Anterior cingulate cortex (tissue), 58 donors: ENCODE measurements at places on chromosomes 2 and 18.

- DNase-seq = no peak
Measured at GRCh38 chr2:233974530-233975071, 57.4 kb downstream of the TRPM8 start.

- DNase-seq = no peak
Measured at GRCh38 chr18:11740461-11740860, 51.4 kb downstream of the GNAL start.

DNA sequence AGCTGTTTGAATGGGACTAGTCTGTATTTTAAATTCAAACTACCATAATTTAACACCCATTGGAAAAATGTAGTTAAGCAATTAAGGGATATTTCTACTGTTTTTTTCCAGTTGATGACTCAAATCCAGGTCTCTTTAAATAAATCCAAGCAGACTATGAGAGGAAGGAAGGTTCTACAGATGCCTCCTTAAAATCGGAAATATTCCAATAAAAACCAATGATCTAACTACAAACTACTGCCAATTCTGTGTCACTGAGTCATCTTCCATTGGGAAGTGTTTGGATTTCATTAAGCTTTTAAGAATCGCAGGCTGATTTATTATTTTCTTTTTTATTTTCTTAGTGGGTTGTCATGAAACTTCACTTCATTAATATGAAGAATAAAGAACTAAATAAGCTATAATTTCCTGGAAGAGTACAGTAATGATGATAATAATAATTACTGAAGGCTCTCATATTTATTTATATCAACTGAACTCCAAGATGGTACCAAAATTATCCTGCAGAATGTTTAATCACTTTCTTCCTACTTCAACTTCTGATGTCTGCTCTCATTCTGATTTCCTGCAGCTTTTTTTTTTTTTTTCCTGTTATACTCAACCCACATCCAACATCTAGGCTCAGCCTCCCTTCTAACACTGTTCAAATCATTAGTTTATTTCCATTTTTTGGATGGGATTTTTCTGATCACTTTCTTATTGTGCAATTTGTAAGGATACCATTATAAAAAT lies 166.3 kb upstream of the FN1 start:
- no peak for DNase-seq

GRCh38 chr2:71932037-71932779 lies 215.5 kb downstream of the CYP26B1 start:
- no peak for DNase-seq

DNA sequence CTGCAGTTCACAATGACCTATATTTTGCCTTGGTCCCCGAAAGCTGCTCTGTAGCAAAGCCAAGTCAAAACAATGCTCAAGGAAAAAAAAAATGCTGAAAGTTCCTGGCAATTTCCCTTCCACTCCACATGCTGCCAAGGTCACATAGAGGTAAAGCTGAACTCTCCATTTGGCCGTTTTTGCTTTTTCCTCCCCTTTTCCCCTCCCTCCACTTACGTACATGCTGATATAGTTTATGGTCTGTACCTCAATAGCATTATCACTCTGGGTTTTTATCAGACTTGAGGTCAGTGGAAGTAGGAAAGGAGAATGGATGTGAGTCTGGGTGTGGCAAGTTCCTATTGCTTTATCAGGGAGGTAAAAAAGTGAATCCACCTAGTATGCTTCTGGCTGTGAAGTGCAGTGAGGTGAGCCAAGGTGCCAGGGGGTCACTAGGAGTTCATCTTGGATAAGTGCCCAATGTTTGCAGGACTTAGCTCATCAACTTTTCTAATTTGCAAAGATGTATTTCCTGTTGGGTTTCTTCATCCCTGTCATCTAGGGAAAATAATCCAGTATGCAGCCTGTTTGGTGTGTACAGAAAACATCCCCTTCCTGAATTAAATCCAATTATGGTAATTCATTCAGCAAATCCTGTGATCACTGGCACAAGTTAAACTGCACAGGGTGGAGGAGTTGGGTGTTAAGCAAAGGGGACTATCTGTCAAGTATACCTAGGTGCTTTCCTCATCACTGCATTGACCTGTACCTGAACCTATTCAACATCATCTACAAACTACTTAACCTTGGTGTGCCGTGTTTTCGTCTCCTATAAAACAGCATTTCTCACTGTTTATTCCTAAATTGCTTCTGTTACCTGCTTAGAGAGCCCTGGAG lies 124.3 kb upstream of the CYP26B1 start:
- DNase-seq = no peak

GRCh38 chr18:61530681-61531080 lies 197.5 kb downstream of the CDH20 start:
- no peak for DNase-seq

GRCh38 chr18:5543773-5544389 lies at the start of gene EPB41L3:
TSS of gene EPB41L3 (minus strand) at chr18:5543997. CDS start at chr18:5489183, 54,814 bp downstream.
- no peak for DNase-seq

GRCh38 chr2:132255714-132256113 lies 94.0 kb upstream of the ANKRD30BL start:
- no peak for DNase-seq

GRCh38 chr18:59721931-59722330 lies 24.7 kb upstream of the CCBE1 start:
- no peak for DNase-seq

DNA sequence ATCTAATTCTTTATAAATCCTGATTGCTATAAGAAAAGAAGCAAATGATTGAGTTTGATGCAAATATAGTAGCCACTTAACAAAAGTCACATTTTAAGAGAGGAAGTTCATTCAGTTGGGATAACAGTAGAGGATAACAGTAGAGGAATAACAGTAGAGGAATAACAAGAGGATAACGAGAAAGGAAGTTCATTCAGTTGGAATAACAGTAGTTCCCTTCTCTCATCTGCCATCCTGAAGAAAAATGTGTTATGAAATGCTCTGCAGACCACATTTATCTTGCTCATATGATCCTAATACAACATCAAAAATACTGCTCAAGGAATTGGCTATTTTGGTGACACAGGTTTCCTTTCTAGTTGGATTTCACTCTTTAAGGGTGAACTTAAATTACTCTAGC lies 105.3 kb upstream of the UNC80 start:
- DNase-seq = no peak

DNA sequence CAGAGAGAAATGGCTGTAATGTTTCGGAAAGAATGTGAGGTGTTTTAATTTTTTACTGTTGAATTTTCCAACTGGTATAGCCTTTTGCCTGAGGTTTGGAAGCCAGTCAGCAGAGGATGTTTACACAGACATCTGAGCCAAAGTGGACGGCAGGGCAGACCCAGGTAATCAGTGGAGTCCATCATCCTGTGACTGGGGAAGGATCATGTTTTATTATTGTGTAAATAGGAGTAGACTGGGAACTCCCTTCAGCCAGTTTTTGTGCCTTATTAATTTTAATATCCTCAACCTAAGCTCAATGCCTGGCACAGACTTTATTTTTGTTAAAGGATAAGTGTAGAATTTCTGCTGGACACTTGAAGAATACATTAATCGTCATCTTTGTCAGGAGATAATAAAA lies 142.0 kb upstream of the GAREM1 start:
- no peak for DNase-seq

- DNase-seq = no peak
Measured at GRCh38 chr2:201859949-201860348, 53.6 kb downstream of the CDK15 start.

- no peak for DNase-seq
Measured at GRCh38 chr18:50189160-50189559, 5.8 kb downstream of the MYO5B start.

- DNase-seq = no peak
Measured at GRCh38 chr2:38778687-38779082, 675 bp downstream of the GEMIN6 start.

- DNase-seq = no peak
Measured at GRCh38 chr2:39503277-39503676, 66.2 kb upstream of the MAP4K3 start.

DNA sequence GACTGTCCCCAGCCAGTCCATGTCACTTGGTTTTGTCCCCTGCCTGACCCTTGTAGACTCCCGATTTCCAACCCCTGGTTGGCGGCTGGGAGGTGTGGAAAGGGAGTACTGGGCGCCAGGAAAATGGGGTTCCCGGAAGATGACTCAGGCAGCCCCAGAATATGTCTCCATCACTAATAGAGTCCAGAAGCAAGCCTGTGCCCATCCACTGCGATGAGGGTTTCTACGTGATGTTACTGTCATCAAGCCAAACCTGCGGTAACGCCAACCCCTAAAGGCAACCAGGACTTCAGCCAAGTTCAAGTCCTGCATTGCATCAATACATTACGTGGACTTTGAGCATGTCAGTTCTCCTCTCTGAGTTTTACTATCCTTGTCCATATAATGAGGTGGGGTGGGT lies 62.0 kb upstream of the TAF1B start:
- DNase-seq = no peak

DNA sequence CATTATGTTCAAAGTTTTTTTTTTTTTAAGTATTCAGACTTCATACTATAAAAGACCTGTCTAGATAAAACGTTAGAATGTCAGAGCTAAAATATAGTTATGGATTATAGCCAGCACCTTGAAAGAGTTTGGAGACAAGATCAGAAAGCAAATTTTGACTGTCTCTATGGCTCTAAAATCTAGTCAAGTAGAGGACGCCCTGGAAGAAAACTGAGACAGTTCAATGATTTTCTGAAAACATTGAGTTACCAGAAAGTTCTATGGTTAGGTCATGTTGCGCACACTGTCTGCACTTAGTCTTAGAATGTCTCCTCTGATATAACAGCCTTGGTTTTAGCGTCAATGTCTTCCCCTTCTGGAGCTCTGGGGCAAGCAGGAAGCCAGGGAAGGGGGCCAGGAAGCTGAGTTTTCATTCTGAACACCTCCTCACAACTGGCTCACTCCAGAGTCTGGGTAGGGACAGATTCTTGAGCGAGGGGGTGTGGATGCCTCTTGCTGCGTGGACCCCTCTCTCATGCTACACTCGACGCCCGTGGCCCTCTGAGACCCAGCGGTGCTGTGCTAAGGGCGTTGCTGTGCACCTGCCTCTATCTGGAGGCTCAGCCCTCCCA lies 99.5 kb downstream of the RNF144A start:
- no peak for DNase-seq

DNA sequence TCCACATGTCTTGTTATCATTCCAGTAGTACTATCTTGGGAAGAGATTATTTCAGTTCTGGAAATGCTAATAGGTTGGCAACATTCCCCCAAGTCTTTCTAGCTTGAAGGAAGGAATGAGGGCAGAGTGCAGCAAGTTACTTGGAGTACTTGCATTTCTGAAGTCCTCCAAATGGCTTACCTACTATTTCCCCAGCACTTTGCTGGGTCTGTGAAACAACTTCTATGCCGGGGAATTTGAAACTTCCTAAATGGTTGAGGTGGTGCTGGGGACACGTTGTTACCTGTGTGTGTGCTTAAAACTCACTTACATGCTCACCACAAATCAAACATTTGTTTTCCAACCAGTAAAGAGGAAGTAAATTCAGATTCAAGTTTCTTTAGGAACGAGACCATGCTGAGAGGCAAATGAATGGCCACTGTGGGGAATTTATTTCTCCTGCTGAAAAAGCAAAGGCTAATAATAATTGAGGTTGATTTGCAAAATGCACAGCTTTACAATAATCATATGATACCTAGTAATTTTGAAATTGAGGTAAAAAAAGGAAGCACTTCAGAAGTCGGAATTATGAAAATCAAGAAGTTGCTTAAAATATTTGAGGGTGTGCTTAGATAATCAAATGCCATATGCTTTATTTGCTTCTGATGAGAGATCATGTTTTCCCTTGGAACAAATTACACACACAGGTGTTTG lies 1167.7 kb upstream of the ZEB2 start:
- no peak for DNase-seq

DNA sequence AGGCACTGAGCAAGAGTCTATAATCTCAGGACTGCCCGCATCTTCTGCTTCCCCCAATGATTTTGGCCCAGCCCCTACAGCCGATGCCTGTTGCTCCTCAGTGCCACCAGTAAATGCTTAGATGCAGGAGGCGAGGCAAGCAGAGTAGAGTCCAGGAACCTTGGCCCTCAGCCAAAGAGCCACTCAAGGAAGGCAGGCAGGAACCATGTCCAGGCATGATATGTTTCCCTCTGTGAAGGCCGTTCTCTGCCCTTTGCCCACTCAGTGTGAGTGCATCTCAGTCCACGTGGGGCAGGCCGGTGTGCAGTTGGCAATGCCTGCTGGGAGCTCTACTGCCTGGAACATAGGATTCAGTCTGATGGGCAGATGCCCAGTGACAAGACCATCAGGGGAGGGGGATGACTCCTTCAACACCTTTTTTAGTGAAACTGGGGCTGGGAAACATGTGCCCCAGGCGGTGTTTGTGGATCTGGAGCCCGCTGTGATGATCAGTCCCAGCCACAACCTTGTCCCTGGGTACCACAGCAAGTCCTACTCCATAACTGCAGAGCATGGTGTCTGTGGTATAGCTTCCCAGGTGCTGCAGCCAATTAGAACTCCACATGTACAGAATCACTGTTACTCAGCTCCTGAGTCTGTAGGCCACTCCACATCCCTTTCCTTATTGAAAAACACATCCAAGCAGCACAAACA lies 9.7 kb upstream of the DNAJB2 start:
- DNase-seq = no peak

GRCh38 chr18:69948919-69949537 lies 1.4 kb upstream of the CD226 start:
- no peak for DNase-seq
